ENCODE measurements at places on chromosomes 12 and 14.
A peak's percentile ranks its signal among the peaks of the same experiment; 100 is the strongest.

- no peak for DNase-seq
Observed at GRCh38 chr12:118727979-118728366, 253.4 kb upstream of the SRRM4 start.

- DNase-seq: no peak
Observed at GRCh38 chr12:62878211-62878610, 56.7 kb downstream of the PPM1H start.

DNA sequence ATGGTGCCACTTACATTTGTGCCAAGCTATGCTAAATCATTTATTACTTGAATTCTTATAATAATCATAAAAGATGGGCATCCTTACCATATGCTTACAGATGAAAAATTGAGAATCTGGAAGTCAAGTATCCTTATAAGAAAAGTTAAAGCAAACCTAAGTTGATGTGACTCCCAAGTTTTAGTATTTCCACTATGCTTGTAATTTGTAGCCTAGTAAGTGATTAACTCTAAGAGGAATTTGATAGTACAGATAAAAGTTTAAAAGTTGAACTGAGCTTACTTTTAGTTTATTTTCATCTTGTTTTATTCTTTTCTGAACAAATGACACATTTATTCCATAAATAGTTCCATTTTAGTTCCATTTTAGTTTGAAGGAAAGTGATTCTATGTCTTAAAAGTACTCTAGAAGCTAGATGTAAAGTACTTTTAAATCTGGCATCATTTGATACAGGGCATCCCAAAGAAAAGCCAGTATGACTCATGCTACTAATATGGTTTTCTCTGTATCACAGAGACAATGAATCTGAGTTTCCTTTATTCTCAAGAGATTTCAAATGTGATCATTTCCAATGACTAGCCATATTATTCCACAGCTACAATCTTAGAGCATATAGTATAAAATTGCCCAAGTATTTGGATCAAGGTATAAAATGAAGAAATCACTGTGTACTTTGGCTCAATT is 596.0 kb downstream of the SLC16A7 start:
- DNase-seq: peak; percentile 24

DNA sequence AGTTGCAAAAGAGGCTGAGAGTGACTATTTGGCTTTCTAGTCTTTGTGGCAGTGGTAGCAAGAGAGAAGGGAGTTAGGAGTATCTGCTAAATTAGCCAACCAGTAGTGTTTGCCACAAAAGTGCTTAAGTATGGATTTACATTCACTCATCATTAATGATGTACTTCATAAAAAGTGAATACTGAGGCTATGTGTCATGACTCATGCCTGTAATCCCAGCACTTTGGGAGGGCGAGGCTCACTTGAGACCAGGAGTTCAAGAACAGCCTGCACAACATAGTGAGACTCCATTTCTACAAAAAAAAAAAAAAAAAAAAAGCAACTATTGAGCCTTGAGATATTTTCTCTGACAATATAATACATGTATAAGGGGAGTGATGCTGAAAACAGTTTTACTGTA is 36.8 kb downstream of the CCDC177 start:
- no peak for DNase-seq

DNA sequence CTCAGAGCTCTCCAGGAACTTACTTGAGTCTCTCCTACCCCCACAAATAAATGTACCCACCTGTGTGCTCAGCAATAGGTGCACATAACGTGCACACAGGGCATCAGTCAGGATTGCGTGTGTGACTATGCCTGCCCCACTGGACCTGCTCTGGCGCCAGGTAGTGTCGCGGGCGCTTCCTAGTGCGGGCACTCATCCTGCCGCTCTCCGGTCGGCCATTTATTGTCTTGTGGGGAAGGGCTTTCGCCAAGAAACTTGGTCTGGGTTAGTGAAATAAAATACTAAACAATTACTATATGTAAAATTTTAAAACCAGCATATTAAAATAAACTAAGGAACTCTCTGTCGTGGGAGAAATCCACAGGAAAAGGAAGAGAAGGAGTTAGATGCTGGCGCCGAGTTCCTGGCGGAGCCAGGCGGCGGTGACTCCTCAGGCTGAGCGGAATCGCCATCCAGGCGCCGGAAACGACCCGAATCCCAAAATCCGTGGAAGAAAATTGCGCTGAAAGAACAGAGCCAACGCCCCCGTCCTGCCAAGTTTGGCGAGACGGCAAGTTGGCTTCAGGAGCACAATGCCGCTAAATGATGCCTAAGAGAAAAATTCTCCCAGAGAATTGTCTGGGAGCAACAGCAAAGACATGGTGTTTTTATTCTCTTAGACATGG is 7.9 kb upstream of the HOXC13 start:
- no peak for DNase-seq

DNA sequence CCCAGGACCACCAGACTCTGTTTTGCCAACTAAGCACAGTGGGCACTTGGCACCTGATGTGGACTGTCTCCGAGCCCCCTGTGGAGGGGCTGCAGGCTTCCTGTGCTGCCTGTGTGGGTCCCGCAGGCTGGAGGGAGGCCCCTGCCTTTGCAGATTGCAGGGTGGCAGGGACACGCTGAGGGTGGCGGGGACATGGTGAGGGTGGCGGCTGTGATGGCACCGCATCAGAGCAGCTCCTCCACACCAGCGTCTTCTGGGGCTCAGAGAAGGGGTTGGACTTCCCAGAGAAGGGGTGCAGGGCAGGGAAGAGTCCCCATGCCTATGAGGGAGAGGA is 8.1 kb downstream of the ZFYVE21 start:
- DNase-seq: no peak

DNA sequence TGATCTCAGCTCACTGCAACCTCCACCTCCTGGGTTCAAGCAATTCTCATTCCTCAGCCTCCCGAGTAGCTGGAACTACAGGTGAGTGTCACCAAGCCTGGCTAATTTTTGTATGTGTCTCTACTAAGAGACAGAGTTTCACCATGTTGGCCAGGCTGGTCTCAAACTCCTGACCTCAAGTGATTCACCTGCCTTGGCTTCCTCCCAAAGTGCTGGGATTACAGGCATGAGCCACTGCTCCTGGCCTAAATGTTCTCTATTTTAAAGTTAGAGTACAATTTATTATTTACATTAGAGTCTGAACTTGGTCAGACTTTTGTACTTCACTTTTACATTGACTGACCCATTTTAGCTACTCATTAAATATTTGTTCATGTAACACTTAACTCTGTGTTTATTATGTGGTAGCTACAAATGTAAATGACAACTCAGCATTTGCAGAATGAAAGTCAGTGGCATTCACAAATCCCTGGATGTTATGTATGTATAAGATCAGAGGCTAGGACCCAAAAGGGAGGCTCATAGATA is 409.6 kb downstream of the APAF1 start:
- no peak for DNase-seq

DNA sequence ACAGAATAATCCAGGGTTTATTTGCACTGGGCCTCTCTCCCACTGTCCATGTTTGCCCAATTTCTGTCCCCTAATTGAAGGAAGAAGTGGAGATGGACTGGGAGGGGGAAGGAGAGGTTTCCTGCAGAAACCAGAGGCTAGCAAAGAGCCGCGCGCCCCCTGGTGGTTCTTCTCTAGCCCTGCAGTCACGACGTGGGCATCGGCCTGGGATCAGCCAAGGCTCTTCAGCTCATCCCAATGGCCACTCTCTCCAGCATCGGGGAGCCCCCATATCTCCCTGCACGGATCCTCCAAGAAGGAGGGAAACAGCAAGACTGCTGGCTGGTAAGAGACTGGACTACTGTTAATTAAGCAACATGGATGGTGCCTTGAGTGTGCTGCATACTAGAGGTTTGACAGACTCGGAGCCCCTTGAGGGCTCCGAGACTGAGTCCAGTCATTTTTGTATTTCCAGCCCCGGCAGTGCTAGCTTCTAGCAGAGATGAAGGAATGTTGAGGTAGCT is 18.7 kb downstream of the ZBTB39 start:
- peak; percentile 90 for DNase-seq

DNA sequence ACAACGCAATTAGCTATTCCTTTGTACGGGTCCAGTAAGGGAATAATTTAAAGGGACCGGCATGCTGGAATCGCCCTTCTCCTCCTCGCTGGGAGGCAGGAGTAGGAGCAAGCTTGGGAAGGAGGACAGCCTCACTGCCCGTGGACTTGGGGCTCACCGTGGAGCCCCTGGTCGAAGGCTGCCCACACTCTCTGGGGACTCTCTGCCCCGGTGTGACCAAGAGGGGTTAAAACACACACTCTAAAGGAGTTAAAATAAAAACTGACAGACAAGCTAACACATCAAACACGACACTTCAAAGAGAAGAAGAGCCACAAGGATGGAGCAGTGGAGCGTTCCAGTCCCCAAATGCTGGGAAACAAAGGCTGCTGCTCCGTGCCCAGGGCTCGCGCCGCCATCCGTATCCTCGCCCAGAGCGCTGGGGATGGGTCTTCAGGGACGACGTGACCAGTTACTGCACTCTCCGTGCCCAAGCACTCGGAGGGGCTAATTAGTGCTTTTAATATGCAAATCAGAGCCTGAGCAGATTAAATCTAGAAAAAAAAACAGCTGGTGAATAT is 123.3 kb downstream of the PAPOLA start:
- DNase-seq: no peak

- no peak for DNase-seq
Observed at GRCh38 chr14:97415907-97416306, 618.7 kb downstream of the VRK1 start.

DNA sequence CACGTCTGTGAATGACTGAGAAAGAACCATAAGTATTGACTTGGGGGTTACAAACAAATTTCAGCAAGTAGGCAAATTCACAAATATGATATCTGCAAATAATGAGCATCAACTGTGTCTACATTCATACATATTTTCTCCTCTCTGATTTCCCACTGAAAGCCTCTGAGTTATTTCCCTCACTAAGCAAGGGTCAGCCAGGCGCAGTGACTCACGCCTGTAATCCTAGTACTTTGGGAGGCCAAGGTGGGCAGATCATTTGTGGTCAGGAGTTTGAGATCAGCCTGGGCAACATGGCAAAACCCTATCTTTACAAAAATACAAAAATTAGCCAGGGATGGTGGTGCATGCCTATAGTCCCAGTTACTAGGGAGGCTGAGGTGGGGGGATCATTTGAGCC is 80.8 kb downstream of the SLC25A21 start:
- DNase-seq: no peak

DNA sequence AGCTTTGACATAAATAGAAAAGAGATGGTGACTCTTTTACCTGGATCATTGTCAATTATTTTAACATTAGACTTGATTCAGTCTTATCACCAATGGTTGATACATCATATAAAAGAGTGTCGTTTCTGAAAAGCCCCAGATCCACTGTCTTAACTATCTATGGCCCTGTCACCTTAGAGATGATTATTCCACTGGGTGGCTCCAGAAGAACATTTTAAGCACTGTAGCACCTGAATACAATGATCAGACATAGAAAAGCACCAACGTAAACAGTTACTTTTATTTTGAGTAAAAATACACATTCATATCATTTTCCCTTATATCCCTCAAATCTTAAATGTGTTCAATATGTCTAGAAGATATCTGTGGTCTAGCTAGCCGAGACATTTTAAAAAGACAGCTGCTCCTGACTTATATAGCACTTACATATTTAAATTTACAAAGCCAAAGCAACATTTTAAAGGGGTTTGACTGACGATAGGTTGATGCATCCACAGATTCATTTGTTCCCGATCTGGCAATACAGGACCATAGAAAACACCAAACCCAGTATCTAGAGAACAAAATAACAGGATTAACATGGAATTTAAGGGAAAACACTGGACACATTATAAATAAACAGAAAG is 32.9 kb downstream of the TSPAN8 start:
- DNase-seq: no peak

DNA sequence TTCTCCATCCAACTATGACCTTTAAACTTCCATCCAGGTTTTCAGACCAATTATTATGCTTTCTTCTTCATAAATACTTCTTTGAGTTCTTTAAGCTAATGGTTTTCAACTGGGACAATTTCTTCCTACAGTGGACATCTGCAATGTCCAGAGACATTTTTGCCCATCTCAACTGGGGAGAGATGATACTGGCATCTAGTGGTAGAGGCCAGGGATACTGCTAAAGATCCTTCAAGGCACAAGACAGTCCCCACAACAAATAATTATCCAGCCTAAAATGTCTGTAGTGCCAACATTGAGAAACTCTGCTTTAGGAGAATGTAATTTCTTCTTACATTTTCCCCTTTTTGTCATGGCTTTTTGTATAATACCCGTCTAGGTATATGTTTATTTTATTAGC is 10.6 kb downstream of the TRHDE start:
- peak; percentile 28 for DNase-seq

- peak; percentile 35 for DNase-seq
Observed at GRCh38 chr14:61973981-61974380, 211.8 kb downstream of the SNAPC1 start.

DNA sequence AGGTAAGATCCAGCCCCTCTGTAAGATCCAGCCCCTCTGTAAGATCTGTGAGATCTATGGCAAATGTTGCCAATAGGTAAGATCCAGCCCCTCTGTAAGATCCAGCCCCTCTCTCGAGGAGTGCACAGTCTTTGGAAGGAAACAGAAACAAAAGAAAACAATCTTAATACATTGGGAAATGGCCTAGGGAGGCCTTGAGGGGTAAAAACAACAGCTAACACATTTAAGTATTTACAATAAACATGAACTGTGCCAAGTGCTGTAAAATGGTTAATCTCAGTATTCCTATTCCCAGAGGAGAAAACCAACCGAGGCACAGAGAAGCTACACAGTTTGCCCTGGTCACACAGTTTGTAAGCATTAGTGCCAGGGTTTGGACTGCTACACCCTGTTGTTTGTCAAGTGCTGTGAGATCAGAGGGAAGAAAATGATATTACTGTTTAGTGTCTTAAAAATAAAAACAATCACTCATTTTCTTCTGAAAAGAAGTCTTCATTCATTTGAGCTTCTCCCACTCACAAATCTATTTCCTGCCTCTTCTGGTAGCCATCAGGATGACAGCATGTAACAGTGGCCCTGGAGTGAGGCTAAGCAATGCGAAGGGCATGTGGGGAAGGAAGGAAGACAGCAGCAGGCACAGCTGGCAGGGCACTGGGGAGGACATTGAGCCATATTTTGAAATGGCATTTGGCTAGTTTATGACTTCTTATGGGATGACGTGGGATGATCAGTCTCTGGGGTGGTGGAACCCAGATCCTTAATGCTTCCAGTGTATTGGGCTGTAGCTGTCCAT is 118.7 kb upstream of the PTPRQ start:
- peak; percentile 15 for DNase-seq

DNA sequence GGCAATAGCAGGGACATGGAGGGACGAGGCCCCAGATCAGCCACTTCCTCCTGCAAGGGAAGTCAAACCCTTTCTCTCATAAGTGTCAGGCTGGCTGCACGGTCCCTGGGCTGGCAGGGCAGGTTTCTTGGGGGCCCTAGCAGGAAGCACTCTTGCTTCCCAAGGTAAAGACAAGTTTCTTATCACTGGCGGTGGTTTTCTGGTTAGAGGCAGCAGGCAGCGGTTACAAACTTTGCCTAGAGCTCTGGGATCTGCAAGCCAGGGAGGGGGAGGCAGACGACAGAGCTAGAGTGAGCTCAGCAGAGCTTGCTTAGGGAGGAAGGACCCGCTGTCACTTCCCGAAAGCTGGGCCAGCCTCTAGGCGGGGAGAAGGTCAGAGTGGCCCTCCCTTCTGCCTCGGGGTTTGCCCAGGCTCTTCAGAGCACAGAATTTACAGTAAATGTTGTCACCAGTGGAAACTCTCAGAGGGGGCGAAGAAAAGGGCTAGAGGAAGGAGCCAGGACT is 20.4 kb downstream of the BATF start:
- DNase-seq: peak; percentile 77

- peak; percentile 14 for DNase-seq
Observed at GRCh38 chr12:386651-387050, 2.5 kb downstream of the KDM5A start.

- DNase-seq: no peak
Observed at GRCh38 chr14:36652542-36653201, 9.0 kb upstream of the PAX9 start.

GRCh38 chr12:56599797-56600196 is 30.3 kb downstream of the BAZ2A start:
- DNase-seq: no peak
